Right renal cortex interstitium (tissue), 3 donors: ENCODE measurements at places on chromosomes 1 and 21. TPM values are rescaled to one million over a fixed set of nuclear protein-coding genes. Genes with fewer than 3 reads are reported as not detected.

Gene CCNL2
- polyA plus RNA-seq: 206 TPM

Gene CD164L2
- polyA plus RNA-seq: 0.35 TPM

Gene IFNLR1
- 4.1 TPM for polyA plus RNA-seq

Gene CDK11A
- polyA plus RNA-seq: 20.4 TPM

Gene CRP
- polyA plus RNA-seq: not detected

Gene FMO3
- polyA plus RNA-seq: 0.12 TPM

Gene GBP3
- polyA plus RNA-seq: 31.6 TPM

Gene OR2T29
- not detected for polyA plus RNA-seq

Gene CFHR4
- not detected for polyA plus RNA-seq

Gene MANEAL
- 4.7 TPM for polyA plus RNA-seq

Gene PYHIN1
- 0.28 TPM for polyA plus RNA-seq

Gene CDC42BPA
- polyA plus RNA-seq: 39.6 TPM
